NCI-H226 (cell line): ENCODE measurements at places on chromosomes 12 and 14.

DNA sequence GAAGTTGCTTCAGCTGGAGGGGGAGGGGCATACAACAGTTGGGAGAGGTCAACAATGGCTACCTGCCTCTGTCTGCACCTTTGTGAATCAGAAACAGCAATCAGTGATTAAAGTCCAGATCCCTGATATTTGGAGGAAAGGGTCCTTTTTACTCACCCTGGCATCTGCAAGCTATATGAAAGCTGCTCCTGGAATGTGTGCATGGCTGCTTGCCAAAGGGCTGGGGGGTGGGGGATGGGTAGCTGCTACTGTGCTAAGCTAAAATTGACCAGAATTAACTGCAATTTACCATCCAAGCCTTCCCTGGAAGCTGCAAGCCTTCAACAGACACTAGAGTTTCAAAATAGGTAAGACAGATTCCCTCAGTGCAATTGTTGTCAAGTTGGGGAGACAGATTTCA is 13.5 kb upstream of the GTF2A1 start:
- DNase-seq, result no peak

- no peak for DNase-seq
Measured at GRCh38 chr14:67973436-67973835, 153.9 kb downstream of the RAD51B start.

- DNase-seq, result no peak
Measured at GRCh38 chr12:104719700-104720338, 238.3 kb downstream of the SLC41A2 start.

DNA sequence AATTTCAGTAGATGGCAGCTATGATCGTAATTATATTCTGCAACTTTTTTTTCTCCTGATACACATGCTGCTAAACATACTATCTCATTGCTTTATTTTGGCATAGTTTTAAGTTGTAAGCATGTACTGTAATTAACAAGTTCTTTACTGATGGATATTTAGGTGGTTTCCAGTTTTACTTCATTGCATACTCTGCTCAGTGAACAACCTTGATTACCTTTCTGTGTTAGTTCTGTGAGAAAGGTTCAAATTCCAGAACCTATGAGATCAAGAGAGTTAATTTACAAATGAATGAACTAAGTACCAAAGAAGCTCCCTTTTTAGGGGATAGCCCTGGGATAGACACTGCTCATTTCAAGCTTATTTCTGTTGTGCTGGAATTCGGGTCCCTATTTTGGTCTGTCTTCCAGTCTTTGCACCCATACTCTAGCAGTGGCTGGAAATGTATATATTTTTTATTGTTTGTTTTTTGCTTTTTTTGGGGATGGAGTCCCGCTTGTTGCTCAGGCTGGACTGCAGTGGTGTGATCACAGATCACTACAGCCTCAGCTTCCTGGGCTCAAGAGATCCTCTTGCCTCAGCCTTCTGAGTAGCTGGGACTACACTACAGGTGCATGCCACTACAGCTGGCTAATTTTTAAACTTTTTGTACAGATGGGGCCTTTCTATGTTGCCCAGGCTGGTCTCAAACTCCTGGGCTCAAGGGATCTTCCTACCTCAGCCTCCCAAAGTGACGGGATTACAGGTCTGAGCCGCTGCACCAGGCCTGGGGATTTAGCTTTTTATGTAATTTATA is 10.6 kb downstream of the PAPOLA start:
- DNase-seq, result no peak

- no peak for DNase-seq
Measured at GRCh38 chr12:39588348-39588747, 31.3 kb downstream of the ABCD2 start.

DNA sequence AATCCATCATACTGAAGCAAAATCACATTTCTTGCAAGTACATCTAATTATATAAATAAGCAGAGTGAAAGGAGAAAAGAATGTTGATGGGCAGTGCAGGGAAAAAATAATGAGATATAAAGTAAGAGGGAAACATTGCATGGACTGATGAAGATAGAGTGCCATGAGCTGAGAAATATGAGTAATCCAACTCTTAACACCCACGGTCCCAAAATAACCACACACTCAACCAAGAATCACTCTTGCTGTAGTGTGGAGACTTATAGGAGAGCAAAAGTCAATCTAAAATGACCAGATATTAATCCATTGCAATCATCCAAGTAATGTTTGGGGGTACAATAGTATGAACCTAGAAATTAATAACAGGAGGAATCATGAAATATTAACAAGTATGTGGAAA is 40.2 kb downstream of the MYF5 start:
- DNase-seq, result peak; percentile 10

DNA sequence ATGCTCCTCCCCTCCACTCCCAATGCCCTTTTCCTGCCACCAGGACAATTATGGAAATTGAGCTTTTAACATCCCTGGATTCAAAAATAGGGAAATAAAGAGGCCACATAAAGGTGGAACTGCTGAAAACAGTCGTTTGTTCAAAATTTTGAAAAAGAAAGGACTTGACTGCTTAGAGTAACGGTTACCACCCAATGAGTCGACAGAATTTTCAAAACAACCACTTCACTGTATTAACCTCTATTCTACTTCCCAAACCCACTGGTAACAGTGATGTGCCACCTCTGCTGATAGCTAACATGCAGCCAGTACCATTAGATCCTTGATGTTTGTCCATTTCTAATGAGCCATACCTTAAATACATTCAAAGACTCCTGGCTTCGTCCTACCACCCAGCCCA is 4.9 kb downstream of the ST8SIA1 start:
- no peak for DNase-seq

DNA sequence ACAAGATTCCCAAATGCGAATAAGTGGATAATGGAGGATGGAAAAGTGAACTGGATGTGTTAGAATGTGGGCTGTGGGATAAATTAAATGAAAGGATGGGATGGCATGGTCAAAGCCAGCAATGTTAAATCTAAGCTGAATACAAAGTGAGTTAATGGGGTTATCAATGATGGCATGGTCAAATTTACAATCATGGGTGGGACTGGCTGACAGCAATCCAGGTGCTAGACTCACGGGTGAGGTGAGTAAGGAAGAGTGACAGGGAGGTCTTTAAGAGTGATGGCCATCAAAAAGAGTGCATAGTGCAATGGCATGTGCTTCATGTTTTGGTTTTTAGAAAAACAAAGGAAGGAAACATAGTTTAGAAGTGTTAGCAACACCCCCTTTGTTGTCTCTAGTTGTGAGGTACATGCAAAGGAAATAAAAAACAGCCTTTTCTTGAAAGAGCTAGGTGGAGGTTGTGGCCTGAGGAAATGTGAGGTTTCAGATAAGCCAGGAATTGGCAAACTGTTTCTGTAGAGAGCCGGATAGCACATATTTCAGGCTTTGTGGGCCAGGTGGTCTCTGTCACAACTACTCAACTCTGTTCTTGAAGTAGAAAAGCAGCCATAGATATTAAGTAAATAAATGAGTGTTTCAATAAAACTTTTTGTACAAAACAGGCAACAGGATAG is 328.7 kb downstream of the RPL10L start:
- DNase-seq, result no peak

DNA sequence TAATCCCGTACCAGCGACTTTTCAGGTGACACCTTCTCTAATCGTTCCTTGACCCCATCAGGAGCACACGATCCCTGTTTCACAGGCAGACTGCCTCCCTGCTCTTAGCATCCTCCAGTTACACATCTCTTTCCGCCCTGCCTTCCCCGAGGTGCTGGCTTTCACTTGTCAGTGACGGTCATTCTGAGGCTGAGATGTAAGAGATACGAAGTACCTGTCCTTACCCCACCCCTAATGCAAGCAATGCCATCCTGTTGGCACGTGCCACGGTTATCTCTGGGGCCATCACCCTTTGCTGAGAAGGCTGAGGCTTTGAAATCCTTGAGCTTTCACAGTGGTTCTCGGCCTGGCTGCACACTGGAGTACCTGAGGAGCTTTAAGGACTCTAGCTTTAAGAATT is 24.4 kb downstream of the B4GALNT3 start:
- DNase-seq, result no peak

GRCh38 chr12:19688532-19688931 is 249.2 kb downstream of the AEBP2 start:
- peak; percentile 33 for DNase-seq

GRCh38 chr12:53577941-53578352 is 48.2 kb downstream of the ATF7 start:
- DNase-seq, result no peak

- peak; percentile 81 for DNase-seq
Measured at GRCh38 chr14:85573406-85573805, 43.5 kb downstream of the FLRT2 start.

DNA sequence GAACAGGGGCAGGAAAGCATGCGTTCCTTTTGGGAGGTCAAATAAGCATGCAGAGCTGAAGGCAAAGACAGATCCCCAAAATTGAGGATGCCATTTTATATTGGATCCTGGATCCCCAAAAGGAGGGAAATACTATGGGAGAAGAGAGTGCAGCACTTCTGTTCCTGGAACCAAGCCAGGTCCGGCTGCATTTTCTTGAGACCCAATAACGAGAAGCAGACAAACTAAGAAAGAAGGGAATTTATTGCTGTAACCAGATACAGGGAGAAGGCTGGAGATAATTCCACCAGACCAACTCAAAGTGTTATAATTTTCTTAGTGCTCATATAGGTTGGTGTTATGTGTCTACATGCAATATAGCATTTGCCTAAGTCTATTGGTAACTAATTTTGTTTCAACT is 60.8 kb downstream of the PDE6H start:
- DNase-seq, result no peak

- DNase-seq, result no peak
Measured at GRCh38 chr12:21301-22189, 45.0 kb upstream of the IQSEC3 start.

DNA sequence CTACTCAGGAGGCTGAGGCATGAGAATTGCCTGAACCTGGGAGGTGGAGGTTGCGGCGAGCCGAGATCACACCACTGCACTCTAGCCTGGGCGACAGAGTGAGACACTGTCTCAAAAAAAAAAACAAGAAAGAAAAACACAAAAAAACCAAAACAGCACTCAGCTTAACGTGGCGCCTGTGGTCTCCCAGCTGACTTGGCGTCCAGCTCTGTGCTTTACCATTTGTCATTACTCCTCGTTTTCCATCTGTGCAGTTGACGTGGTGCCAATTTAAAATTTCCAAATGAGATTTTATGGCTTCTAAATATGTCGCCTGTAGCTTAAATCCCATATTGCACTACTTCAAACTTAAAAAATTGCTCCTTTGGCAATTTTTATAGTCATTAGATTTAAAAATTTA is 2.0 kb downstream of the MGP start:
- DNase-seq, result no peak

DNA sequence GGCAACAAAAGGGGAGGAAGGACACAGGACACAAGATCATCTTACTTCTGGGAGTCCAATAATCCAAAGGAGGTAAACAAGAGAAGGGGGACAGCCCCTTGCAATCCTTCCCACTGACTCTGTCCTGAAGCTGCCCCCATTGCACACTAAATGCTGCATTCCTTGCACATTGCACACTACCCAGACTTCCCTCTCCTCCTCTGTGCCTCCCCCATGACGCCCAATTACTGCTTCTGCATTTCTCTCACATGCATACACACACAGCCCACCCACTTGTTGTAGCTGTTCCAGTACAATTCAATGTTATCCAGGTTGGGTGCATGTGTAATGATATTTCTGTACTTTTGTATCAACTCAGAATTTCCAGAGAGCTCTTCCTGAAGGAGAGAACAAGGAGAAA is 5.5 kb downstream of the NDRG2 start:
- no peak for DNase-seq

DNA sequence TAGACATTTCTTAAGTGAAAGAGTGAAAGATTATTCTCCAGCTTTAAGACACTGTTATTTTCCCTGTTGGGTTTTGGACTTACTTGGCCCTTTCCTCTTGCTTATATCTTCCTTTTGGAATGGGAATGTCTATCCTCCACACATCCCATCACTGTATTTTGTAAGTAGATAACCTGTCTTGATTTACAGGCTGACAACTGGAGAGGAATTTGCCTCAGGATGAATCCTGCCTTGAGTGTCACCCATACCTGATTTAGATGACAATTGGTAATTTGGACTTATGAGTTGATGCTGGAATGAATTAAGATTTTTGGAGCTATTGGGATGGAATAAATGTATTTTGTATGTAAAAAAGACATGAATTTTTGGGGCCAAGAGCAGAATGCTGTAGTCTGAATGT is 74.2 kb upstream of the KICS2 start:
- no peak for DNase-seq

DNA sequence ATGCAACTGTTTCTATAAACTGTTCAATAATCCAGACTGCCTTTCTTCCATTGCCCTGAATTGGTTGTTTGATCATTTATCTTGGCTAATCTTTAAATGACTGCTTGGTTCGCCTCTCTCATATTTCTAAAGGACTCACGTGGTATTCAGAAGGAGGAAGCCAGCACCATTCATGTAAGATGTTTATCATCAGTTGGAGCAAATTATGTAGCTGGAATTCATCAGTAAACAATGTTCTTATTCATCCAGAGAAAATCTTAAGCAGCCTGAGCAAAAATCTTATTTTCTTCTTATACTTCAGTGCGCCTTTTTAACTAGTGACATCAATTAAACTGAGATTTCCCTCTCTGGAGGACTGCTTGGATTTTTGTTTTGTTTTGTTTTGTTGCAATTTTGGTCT is 538.7 kb upstream of the TMEM132C start:
- DNase-seq, result no peak

DNA sequence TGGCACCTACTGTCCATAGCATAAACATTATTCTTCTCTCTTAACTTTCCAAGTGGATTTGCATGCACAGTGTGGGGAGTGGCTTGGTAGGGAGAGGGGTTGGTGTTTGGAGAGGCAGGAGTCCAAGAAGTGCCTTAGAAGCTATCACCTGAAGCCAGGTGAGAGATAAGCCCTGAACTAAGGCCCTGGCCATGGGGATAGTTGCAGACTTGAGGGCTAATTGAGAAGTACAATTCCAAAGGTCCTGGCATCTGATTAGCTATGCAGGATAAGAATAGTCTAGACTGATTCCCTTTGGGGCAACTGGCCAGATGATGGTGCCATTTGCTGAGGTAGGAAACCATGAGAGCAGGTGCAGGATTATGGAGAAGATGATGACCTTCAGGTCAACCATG is 2.0 kb upstream of the PCK2 start:
- DNase-seq, result no peak

- peak; percentile 53 for DNase-seq
Measured at GRCh38 chr14:23056145-23056955, 970 bp downstream of the CDH24 start.

- peak; percentile 81 for DNase-seq
Measured at GRCh38 chr12:123519141-123520001, 14.1 kb downstream of the RILPL1 start.

DNA sequence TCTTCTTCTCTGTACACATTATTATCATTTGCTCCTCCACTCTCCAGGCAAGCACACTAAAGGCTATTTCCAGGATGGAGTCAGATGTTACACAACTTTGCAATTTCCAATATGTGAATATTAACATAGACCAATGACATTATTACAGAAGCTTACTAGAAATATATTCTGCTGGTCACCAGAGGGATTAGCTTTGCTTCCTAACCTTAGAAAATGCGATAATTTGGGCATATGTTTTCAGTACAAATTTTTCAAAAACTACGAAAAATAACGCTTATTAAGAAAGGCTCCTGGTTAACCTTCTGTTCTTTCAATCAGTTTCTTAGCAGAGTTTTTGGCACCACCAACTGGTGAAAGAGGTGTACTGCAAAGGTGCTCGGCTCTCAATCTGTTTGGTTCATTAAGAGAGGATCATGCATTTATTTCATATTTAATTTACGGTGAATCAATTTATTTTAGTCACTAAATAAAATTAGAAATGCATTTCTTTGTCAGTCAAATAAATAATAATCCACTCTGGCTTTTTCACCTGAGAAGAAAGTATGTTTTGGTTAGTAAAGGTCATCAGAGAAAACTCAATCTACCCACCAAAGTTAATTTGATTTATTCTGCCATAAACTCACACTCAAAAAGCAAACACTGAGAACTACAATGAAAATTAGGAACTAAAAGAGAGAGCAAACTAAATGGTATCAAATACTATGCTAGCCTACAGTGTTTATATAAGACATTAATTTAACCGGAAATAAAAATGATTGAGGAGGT is 39.2 kb downstream of the EFCAB11 start:
- DNase-seq, result peak; percentile 44
